ENCODE measurements at places on chromosomes 16 and 17.

DNA sequence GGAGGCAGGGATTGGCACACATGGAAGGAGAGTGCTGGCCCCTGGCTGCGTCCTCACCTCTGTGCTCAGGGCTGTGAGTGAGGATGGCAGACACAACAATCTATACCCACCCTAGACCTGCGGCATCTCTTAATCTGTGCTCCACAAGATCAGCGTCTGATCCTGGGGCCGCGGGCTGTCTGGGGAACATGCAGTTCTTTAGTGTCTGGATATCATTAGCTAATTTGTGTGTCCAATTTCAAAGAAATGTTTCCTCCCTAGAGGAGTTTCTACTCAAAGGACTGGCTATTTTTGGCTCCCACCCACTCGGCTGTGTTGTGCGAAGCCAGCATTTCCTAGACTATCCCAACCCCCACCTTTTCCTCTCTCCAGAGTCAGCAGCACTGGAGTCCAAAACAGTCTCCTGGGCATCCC is 93.8 kb downstream of the GRIN2A start:
- DNase-seq, result no peak

DNA sequence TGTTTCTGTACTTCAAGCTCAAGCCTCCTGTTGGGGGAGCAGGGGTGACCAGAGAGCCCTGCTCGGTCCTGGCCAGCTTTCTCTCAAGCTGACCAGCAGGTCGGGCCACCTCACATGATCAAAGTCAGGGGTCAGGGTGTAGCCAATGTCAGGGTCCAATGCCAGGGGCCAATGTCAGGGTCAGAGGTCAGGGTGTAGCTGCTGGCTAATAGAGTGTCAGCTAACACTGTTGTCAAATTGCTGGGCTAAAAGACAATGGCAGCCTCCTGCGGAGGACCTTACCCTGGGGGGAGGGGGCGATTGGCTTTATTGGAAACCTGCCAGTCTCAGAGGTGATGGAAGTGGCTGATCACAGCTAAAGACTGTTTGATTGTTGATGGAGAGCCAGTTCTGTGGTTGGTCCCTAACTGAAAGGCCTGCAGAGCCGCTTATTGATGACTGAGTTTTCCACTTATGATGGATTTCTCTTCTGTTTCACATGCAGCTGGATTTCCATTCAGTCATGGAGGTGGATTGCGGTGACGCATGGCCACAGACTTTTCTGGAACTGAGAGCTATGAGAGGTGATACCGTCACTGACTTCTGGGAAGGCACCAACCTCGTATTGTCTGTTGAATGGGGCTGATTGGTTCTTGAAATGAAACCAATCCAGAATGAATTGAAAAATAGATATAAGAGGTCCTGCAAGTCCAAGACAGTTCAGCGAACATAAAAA is 97.4 kb upstream of the ZFHX3 start:
- no peak for DNase-seq

GRCh38 chr16:24861461-24861860 is 15.7 kb downstream of the SLC5A11 start:
- DNase-seq, result no peak

DNA sequence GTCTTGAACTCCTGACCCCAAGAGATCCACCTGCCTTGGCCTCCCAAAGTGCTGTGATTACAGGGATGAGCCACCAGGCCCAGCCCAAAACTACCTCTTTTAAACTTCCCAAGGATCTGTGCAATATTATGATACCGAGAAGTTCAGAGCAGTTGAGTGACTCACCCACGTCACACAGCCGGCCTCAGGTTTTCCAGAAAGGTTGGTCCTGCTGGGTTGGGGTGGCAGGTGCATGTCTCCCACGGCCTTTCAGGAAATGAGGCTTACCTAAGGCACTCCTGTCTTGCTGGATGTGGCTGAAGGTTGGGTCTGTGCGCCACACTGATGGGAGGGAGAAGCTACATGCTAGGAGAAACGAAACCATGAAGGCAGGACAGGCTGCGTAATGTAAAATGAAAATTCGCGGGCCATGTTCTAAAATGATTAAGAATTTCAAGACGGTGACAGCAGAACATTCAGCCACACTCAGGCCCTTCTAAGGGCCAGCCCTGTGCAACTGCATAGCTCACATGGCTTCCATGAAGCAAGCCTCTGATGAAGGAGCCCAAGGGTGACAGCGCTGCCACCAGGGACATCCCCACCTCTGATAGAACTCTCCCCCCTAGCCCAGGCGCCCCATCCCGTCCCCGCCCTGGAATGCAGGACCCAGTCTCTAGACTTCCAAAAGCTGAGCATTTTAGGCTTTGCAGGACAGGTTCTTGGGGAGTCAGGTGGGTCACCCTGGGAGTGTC is 6.6 kb upstream of the GLIS2 start:
- DNase-seq, result no peak

GRCh38 chr16:85363881-85364280 is 249.2 kb upstream of the GSE1 start:
- DNase-seq, result no peak

DNA sequence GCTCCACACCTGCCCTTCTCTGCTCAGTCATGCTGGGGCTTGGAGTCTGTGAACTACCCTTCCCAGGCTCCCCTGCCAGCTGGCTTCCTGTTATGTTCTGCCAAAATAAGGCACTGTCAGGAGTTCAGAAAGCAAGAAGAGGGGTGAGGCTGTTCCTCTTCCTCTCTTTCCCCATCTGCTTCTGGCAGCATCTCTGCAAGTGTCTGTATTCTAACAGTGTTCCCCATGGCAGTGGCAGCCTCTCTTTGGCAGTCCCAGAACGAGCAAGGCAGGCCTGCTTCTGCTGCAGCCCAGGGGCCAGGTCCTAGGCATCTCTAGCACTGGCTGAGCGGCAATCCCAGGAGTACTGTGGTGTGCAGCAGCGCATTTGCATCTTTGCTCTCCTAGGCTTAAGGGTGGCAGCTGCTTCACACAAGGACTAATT is 219.1 kb downstream of the STX8 start:
- no peak for DNase-seq

DNA sequence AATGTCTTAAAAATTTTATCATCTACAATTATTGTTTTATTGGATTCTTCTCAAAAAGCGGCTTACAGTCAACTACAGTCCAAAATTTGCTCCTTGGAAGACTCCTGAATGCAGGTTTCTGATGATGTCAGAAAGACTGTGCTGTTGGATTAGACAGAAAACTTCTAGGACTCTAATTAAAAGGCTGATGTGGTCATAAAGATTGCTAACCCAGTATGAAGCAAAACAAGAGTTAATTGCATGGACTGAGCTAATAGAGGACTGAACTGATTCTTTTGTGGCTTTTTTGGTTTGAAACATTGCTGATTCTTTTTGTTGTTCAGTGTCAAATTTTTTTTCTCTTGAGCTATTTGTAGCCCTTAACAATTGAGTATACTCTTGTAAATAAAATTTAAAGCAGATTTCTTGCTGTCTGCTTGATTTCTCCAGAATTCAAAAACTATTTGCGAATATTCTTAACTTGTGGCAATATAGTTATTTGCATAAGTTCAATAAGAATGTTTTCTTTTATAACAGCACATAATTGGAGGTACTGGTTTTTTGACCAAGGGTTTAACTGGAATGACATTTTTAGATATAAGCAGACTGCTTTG is 33.1 kb upstream of the LCMT1 start:
- no peak for DNase-seq

DNA sequence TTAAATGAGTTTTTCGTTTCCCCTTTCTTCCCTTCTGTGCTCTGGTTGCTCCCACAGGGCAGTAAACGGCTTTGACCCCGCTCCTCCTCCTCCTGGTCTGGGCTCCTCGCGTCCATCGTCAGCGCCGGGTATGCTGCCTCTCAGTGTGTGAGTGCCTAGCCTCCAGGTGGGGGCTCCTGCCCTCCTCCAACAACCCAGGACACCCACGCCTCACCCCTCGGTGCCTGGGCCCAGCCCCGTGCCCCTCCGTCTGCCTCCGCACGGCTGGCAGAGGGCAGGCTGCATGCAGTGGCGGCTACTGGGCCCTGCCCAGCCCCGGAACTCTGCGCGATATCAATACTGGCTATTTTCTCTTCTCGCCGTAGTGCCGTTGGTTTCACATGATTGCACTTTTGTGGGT is 31.2 kb downstream of the NDEL1 start:
- DNase-seq, result no peak

DNA sequence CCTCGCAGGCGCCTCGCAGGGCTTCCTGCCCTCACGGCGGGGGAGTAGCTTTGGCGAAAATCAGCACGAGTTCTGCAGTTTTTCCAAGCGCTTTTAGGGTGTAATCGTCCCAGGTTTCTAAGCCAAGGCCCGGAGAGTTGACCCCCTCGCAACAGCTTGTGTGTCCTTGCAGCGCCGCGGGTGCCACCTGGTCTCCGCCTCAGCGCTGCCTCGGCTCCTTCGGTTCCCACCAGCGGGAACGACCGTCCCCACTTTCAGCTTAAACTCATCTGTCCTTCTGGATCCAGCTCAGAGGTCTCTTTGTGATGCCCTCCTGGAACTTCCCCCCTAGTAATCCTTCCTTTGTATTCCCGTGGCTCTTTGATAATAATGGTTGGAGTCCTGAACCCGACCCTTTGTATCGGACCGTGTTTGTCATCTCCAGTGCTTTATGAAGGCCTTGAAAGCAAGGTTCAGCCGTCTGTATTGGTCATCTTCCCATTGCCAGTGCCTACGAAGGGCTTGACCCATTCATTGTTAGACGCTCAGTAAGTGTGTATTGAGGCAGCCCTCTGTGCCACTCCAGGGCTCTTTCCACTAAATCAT is 858 bp upstream of the SMARCE1 start:
- DNase-seq, result no peak

DNA sequence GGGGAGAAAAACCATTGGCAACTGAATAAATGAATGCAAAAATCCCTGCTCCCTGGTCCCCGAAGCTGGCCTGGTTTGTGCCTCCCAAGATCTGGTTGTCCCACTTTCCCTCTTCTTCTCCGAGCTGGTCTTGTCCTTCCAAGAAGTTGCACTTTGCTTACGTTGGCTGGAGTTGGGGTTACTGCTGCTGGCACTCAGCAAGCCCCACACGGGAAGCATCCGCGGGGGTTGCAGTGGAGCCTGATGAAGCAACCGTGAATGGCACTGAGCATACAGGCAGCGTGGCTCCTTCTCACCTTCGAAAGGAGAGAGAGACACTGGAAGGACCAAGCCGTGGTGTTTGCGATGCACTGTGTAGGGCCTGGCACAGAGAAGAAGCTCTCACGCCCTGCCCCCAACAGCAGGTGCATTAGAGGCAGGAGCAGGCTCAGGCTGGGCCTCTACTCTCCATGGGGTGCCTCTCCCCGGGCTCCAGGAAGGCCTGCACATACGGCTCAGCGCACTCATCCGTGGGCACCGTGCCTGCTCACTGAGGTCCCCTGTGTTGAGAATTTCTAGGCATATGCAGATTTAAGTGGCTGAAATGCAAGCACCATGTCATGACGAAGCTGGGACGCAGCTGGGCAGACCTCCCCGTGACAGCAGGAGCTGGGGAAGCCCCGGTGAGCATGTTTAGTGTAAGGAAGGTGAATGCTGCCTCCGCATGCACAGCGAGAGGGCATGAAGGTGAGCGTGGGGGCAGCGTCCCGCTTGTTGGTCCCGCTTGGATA is 12.1 kb downstream of the CA5A start:
- no peak for DNase-seq

- DNase-seq, result no peak
Observed at GRCh38 chr16:9092282-9092977, 986 bp downstream of the HAPSTR1 start.

DNA sequence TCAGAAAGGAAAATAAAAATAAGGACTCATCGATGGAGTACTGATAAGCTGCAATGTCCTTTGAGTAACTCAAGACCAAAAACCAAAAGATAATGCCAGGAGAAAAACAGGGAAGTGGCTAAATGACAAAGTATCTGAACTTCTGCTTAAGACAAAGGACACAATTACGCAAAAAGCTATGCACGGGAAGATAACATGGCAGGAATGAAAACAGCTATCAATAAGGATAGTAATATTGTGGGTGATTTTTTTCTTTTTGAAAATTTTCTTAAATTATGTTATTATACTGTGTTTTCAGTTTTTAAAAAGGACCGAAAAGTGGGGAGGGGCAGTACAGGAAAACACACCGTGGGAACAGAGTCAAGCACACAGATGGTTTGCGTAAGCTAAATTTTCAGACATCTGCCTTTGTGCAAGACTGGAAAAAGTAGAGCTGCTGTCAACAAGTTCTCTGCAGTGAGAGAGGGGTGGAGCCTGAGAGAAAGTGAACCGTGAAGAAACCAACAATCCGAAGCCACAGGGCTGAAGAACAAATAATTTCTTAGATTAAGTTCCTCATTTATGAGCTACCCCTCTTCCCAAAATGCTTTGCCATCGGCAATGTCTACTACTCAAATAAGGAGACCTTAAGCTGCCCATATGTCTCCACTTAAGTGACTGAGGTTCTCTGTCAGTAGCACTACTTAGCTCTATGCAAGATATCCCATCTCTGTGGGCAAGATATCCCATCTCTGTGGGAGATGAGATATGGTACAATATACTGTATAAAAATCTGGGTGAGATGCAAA is 99.9 kb upstream of the CORO6 start:
- no peak for DNase-seq

DNA sequence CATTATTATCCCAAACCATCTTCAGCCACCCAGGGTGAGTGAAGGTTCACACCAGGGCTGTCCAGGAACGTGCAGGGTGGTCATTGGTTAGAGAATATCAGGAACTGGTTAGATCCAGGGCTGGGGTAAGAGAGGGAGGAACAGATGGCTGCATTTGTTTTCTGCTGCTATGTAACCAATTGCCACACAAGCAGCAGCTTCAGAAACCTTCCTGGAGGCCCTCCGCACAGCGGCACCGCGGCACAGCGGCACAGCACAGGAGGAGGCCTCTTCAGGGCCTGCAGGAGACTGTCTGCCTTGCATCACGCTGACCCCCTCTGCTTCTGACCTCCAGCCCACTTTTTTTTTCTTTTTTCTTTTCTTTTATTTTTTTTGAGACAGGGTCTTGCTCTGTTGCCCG is 86.1 kb downstream of the KCNJ12 start:
- no peak for DNase-seq

- peak; percentile 1 for DNase-seq
Observed at GRCh38 chr16:8655184-8655717, 19.2 kb upstream of the ABAT start.

- no peak for DNase-seq
Observed at GRCh38 chr17:69470702-69471101, 56.2 kb downstream of the MAP2K6 start.

- no peak for DNase-seq
Observed at GRCh38 chr17:40460968-40461731, 17.9 kb downstream of the IGFBP4 start.

DNA sequence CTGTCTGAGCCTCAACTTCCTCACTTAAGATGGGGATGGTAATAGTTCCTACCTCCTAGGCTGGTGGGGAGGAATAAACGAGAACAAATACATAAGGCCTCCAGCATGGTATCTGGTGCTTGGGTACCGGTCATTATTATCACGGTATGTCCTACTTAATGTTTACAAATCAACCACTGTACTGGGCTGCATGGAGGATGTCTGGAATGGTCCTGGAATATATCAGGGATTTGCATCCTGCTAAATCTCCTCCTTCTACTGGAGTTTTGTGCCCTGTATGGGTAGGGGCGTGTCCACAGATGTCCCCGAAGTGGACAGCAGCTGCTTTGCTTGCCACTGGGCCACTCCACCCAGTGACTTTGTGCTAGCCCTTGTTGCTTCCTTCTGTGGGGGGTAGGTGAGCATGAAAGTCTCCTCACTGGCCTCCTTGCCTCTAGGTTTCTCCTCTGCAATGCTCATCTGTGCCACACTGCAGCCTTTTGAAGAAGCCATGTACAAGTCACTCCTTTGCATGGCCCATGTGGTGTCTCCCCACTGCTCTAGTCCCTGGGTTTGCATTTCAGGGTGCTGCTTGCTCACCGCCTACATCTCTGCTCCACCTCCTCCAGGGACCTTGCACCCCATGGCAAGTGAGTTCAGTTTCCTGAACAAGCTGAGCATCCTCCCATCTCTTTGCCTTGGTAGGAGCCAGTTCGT is 2.2 kb upstream of the CMIP start:
- DNase-seq, result no peak

GRCh38 chr17:82231562-82232321 is 2.9 kb downstream of the SLC16A3 start:
- DNase-seq, result no peak
